ENCODE measurements at places on chromosomes 4 and X. TPM values are rescaled to one million over a fixed set of nuclear protein-coding genes. Genes with fewer than 3 reads are reported as not detected.

GRCh38 chr4:151729731-151730559, 30.9 kb downstream of the GATB start:
- no peak overlapping the region for H3K4me3 ChIP-seq
- H3K27me3 ChIP-seq, result no peaks in the 10 kb centered on the region
- DNase-seq, result no peak
- H3K4me1 ChIP-seq, result peaks cover 9% of the 10 kb centered on the region
- peaks cover 2% of the 10 kb centered on the region for H3K36me3 ChIP-seq
- no peak overlapping the region for H3K27ac ChIP-seq

- H3K36me3 ChIP-seq, result peaks cover 29% of the 10 kb centered on the region
- no peak for DNase-seq
- H3K27ac ChIP-seq, result no peak overlapping the region
- H3K4me3 ChIP-seq, result no peak overlapping the region
These were observed 124.8 kb downstream of the LRBA start for GRCh38 chr4:150890246-150890645.

DNA sequence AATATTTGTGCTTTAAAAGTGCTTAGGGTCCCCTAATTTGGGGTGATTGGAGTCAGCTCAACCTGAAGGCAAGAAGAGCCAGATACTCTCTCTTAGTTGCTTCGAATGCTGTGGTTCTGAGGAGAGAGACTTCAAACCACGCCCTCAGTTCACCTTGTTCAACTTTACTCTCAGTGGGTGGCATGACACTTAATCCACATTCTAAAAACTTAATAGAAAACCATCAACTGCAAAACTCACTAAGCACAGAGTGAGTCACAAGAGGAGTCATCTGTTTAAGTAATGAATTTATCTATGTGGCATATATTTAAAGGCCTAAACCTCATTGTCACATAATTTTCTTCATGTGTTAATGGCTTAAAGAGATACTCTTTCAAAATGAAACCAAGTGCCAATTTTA, 99.5 kb upstream of the SLC4A4 start:
- no peaks in the 10 kb centered on the region for H3K4me1 ChIP-seq
- no peak overlapping the region for H3K27ac ChIP-seq
- DNase-seq, result no peak
- H3K27me3 ChIP-seq, result peaks cover 5% of the 10 kb centered on the region

- no peaks in the 10 kb centered on the region for H3K27me3 ChIP-seq
- H3K36me3 ChIP-seq, result no peaks in the 10 kb centered on the region
- H3K27ac ChIP-seq, result no peak overlapping the region
- no peaks in the 10 kb centered on the region for H3K4me1 ChIP-seq
These were observed 27.7 kb upstream of the VCX start for GRCh38 chrX:7815166-7815805.

DNA sequence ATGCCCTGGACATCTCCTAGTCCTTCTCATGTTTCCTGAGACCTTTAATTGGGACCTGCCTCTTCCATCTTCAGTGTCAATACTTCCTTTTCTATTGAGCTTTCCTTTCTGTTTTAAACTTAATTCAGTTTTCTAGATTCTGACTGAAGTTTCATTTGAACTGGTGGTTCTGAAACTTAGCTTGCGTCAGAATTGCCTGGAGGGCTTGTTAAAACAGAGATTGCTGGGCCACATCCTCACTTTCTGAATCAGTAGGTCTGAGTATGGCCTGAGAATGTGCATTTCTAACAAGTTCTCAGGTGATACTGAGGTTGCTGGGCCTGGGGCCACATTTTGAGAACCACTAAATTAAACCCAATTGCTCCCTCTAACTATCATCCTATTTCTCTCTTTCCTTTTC, 152.1 kb upstream of the DGKK start:
- no peaks in the 10 kb centered on the region for H3K27me3 ChIP-seq
- no peaks in the 10 kb centered on the region for H3K36me3 ChIP-seq
- H3K4me3 ChIP-seq, result no peak overlapping the region
- no peaks in the 10 kb centered on the region for H3K4me1 ChIP-seq
- no peak overlapping the region for H3K27ac ChIP-seq

The ARR3 gene
- not detected for total RNA-seq
